ENCODE measurements at places on chromosomes 7 and 10.

- no peak for DNase-seq
These were observed 27.1 kb upstream of the CC2D2B start for GRCh38 chr10:95880704-95881103.

DNA sequence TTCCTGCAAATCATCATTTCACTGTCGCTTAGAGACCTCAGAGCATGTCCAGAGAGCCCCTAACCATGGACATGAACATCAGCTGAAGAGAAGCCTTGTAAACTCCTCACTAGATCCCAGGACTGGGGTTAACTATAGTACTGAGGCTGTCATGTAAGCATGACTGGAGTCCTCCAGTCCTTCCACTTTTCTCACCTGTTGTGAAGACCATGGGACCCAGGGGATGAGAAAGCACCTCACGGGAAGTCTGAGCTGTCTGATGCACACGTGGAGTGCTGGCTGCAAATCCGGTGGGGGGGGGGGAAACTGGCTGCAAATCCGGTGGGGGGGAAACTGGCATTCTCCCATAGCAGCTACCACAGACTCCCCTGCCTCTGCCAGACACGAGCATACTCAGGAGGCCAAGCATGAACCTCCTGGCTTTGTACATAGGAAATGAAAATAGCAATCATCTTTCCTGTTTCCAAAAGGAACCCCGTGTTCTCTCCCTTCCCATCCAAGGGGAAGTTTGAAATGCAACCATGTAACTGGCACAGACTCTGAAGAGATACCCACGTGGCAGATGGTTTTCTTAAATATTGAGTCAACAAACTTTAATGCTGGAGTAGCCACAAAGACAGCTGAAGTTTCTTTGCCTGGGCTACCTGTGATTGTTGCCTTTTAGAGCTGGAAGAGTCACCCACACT, 261.4 kb downstream of the ZMYND11 start:
- no peak for DNase-seq

DNA sequence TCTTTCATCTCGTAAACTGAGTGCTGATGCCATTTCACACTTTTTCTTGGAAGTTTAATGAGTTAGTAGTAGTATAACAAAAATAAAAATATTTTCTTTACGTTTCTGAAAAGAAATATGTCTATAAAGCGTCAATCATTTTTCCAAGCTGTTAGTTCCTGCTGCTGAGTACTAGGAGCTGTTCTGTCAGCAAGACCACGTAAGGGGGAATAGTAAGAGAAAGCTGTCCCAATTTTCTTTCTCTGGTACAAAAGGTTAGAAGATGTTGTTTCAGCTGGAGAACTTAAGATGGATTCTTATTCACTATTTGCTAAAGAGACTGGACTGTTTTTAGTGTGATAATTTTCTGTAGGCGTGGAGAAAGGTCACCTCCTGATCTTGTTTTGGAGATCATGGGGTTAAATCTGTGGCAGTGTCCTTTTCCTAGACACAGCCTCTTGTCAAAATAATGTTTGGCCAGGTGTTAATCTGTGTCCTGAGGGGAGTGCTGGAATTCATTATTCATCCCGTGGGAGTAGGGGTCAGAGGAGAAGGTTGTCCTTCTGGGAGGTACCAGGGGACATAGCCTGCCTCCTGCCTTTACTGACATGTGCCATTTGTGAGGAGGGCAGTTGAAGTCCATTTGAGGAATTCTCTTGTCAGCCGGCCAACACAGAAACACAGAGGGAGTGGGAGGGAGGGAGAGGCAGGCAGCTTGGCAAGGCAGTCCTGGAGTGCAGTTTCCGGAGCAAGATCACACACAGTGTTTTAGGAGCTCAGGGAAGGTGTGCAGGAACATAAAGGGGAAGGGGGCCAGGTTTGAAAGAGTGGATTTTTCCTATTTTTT, 368.7 kb downstream of the AUTS2 start:
- DNase-seq: no peak

- DNase-seq: no peak
These were observed 44.8 kb upstream of the ELFN1 start for GRCh38 chr7:1624999-1625927.

GRCh38 chr7:116407165-116407564, 92.4 kb upstream of the CAV2 start:
- DNase-seq: no peak

DNA sequence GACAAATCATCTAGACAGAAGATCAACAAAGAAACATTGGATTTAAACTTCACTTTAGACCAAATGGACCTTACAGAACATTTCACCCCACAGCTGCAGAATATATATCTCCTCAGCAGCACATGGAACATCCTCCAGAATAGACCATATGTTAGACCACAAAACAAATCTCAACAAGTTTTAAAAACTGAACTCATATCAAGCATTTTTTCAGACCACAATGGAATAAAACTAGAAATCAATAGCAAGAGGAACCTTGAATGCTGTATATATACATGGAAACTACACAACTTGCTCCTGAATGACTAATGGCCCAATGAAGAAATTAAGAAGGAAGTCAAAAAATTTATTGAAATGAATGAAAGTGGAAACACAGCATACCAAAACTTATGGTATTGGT, 157.7 kb downstream of the MTERF1 start:
- no peak for DNase-seq

- peak; percentile 34 for DNase-seq
These were observed 53.8 kb downstream of the COL13A1 start for GRCh38 chr10:69855346-69856111.

DNA sequence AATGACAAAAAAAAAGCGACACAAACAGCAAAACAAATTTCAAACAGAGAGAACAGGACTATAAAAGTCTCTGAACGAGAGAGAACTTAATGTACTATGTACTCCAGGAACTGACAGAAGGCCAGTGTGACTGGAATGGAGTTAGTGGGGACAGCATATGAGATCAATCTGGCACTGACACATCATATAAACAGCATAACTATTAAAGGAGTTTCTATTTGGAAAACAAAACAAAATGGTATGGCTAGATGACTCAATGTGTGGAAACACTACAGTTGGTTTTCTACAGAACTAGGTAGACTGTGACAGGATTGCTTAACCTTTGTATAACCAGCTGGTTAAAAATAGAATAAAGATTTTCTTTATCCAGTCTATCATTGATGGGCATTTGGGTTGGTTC, 232.9 kb upstream of the KAT6B start:
- no peak for DNase-seq

DNA sequence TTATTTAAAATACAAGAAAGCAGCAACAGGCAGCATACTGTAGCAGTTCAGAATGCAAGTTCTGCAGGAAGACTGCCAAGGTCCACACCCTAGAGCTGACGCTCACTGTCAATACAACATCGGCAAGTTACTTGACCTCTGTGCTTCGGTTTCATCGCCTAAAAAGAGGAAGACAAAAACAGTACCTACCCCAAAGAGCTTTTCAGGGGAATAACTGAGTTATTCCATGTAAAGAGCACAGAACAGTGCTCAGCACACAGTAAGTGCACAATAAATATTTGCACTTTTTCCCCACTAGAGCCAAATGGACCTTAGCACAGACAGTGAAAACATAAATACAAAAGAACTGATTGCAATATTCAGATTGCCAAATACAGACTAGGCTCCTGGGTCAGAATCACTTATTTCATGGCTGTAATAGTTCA, 88.6 kb downstream of the USP6NL start:
- DNase-seq: no peak

- DNase-seq: no peak
These were observed 101.3 kb downstream of the MDFIC start for GRCh38 chr7:115023219-115023618.

DNA sequence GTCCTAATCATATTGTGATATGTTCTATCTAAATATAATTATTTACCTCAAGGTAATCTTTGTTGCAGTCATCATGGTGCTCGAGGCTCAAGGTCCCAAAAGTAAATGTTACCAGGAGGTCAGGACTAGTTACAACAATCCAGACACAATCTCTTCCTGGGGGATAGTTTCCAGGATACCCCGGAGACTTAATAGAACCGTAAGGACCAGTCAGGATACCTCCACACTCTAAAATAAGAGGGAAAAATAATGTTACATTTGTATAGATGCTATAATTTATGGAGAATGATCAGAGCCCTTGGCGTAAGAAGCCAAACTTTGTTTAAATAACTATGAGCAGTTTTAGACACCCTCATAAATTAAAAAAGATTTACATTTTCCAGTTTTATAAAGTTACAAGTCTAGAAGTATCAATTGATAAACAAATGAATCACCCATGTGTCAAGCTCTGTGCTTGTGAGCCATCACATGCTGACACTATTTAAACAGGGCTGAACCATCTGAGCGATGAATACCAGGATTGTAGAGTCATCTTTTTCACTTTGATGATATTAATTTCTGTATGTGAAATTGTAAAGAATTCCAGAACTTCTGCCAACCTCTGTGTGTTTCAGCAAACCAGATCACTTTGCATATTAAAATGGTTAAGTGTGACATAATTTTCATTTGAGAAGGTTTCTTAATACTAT, 41.3 kb downstream of the CUBN start:
- DNase-seq: no peak

- DNase-seq: no peak
These were observed 225.0 kb upstream of the CELF2 start for GRCh38 chr10:10792681-10793080.

GRCh38 chr7:17406738-17407137, 108.3 kb downstream of the AHR start:
- no peak for DNase-seq

DNA sequence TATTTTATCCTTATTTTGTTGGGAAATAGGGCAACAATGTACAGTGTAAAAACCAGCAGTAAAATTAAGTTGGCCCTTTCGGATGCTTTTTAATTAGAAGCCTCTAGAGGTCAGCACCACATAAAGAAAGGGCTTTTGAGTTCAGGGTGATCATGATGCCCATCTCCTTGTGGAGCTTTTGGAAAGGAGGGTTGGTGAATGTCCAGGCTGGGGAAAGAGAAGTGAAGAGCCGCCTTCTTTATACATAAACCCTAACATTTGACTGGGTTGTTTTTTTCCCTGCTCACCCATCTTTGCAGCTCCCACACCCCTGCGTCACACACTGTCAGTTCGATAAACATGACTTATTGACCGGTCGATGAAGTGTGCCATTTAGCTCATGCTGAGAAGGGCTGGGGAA, 29.8 kb downstream of the MTURN start:
- DNase-seq: peak; percentile 75

GRCh38 chr10:78531088-78531487, 497.4 kb downstream of the RPS24 start:
- DNase-seq: no peak

DNA sequence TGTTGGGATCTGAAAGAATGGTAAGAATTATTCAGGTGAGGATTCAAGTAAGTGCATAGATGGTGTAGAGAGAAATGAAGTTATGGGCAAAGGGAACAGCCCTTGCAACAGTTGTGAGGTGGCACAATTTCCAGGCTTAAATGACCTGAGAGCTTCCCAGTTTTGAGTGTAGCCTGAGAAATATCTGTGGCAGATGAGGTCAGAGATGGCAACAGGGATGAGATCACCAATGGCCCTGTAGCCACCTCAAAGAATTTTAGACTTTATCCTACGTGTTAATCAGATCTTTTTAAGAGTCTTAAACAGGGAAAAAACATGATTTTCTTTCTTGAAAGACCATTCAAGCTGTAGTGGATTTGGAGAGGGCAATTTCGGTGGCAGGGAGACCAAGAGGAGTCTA, 1.9 kb upstream of the NRF1 start:
- DNase-seq: no peak

- DNase-seq: no peak
These were observed 163.9 kb downstream of the MAD1L1 start for GRCh38 chr7:2068693-2069471.

DNA sequence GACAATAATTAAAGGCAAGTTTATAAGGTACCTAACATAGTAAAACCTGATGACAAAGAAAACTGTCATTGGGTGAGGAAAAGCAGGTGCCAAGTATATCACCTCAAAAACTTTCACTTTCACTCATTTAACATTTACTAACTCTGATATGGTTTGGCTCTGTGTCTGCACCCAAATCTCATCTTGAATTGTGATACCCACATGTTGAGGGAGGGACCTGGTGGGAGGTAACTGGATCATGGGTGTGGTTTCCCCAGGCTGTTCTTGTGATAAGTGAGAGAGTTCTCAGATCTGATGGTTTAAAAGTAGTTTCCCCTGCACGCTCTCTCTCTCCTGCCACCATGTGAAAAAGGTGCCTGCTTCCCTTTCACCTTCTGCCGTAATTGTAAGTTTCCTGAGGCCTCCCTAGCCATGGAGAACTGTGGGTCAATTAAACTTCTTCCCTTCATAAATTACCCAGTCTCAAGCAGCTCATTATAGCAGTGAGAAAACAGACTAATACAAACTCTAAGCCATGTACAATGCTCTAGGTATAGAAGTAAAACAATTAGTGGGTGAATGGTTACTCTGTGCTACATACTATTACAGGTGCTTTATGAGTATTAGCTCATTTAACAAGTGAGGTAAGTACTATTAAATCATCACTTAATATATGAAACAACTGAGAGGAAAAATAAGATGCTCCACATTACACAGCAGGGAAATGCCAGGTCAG, 199.0 kb downstream of the CHCHD3 start:
- DNase-seq: no peak

DNA sequence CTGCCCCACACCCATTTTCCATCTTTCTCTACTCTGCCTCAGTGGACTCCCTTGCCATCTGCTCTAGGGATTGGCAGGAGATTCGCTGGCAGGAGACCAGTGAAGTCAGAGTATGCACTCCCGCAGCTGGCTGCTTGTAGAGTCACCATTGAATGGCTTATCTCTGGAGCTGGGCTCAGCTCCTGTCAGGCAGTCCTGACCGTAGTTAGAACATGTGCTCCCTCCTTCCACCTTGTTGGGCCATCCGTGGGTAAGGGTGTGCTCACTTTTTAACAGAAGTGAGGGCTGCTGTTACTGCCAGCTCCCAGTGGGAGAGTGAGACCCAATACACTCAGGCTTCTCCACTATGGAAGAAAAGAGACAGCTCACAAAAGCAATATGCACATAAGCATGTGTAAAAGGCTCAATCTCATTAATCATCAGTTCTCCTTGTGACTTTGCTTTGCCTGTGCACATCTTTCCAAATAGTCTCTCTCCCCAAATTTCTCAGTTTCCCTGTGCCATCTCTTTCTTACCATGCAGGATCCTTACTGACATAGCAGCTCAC, 773.3 kb downstream of the GRID1 start:
- DNase-seq: no peak

Data from NCI-H1105 treated with DMSO at 0.1 percent for 48 hours (cell line).